Left cardiac atrium (tissue), 4 donors: ENCODE measurements at places on chromosomes 3 and 15. TPM values are rescaled to one million over a fixed set of nuclear protein-coding genes. Genes with fewer than 3 reads are reported as not detected.

The CD96 gene
- 2.9 TPM for total RNA-seq

The GHSR gene
- total RNA-seq: not detected

The SPRED1 gene
- total RNA-seq: 16.1 TPM

DNA sequence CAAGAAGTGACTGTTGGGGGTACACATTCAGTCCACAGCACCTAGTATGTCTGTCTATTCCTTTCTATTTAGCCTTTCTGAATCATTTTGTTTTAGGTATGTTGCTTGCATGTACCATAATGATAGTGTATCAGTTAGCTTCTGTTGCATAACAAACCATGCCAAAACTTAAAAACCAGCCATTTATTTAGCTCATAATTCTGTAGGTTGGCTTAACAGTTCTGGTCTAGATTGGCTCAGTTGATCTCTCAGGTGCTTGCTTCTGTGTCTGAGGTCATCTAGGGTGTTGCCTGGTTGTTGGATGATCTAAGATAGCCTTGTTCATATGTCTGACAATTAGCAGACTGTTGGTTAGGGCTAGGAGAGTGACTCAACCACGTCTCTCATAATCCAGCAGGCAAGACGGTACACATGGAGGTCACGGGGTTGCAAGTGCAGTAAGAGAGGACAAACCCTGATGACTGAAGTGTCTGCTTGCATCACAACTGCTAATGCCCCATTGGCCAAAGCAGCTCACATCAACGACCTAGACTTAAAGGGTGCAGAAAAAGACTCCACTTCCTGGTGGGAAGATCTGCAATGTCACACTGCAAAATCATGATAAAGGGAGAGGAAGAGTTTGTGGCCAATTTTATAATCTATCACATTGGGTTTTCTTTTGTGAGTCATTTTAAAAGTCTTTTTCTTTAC is 6.8 kb upstream of the PDCD6IP start:
- no peak for DNase-seq

DNA sequence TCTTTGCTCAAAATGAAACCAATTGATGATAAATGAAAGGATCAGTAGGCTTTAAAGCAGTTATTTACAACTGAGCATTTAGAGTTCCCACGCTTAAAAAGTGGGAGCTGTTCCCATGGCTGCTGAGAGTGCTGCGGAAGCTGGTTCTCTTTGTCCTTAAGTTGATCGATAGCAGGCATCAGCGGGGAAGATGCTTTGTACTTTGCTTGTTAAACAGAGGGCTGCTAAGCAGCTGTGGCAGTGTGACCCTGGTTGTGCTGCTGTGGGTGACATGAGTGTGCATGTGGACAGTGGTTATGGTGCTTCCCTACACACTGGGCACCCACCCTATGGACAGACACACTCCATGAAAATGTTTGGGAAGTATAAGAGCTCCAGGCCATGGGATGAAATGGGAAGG is 96.3 kb downstream of the PTPRG start:
- no peak for DNase-seq

- no peak for DNase-seq
These were observed 23.9 kb downstream of the AKAP13 start for GRCh38 chr15:85404176-85404917.

- no peak for DNase-seq
These were observed 505.6 kb upstream of the THBS1 start for GRCh38 chr15:39075311-39075710.

- DNase-seq: no peak
These were observed 769.1 kb downstream of the NTRK3 start for GRCh38 chr15:87487484-87487883.

- peak; percentile 15 for DNase-seq
These were observed 107.7 kb downstream of the ETFA start for GRCh38 chr15:76203346-76204108.

GRCh38 chr3:47540281-47540680 is 26.8 kb upstream of the ELP6 start:
- no peak for DNase-seq

DNA sequence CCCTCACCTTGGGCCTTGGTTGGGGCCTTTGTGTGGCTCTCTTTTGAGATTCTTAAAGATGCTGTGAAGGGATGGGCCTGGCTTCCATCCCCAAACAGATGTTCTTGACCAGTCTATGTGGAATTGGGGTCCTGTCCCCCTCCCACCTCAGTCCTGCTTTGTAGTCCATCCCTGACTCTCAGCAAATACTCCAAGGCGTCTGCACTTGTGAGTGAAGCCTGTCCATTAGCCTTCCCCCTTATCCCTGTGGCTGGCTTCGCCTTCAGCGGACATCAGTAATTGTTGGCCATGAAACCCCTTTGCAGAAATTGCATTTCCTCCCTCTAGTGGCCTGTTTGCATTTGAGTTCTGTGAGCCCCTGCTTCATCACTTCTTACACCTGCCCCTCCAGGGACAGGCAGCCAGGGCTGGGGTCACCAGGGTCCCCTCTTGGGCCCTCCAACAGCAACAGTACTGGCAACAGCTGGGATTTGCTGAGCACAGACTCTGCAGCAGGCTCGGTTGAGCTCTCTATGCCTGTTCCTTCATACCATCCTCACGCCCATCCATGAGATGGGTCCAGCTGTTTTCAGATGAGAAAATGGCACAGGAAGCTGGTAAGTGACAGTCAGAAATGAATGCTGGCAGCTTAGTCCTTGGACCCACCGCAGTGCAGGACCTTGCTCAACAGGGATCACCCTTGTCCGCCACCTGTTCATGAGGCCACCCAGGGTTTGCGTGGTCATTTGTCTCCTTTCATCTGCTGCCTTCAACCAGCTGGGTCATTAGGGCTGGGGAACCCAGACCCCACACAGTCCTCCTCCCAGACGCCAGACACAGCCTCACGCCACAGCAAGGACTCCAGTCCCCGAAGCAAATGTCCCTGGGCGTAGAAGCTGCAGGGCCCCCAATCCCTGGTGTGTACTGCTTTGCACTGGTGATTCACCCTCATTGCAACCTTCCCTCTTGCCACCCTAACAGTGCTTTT is 8.9 kb upstream of the LRRK1 start:
- DNase-seq: no peak

GRCh38 chr3:134988666-134989065 is 193.6 kb downstream of the EPHB1 start:
- DNase-seq: no peak

DNA sequence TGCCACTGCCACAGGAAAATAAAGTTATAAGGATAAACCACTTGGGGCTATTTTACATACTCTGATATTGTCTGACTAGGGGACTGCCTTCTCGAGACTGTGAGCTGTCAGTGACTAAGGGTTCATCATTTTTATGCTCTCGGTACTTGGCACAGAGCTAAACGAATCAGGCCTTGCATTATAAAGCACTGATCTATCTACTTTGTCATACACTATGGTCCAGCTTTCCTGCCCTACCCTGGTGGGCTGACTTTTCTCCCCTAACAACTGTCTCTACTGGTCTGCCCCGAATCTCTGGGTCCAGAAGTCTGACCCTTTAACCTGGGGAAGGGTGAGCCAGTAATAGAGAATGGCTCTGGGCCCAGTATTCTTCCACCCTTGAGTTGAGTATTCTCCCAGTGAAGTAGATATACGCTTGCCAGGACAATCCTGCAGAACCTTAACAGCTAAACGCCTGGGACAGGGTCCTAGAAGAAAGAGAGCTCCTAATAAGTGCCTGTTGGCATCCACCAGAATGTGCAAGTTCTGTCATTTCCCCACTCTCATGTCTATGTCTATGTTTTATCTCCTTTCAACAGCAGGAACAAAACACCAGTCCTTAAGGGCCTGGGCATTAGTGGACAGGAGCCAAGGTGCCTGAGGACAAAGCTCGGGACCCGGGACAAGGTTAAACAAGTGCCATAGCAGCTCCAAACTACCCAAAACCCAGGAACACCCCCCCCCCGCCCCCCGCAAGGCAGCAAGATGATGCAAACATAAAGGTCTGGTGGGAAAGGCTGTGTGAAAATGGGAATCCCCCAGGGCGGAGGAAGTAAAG is 1.2 kb downstream of the LARP6 start:
- no peak for DNase-seq
